ENCODE measurements at places on chromosomes 7 and 10.

- DNase-seq: no peak
Measured at GRCh38 chr7:69677054-69677852, 79.0 kb downstream of the AUTS2 start.

DNA sequence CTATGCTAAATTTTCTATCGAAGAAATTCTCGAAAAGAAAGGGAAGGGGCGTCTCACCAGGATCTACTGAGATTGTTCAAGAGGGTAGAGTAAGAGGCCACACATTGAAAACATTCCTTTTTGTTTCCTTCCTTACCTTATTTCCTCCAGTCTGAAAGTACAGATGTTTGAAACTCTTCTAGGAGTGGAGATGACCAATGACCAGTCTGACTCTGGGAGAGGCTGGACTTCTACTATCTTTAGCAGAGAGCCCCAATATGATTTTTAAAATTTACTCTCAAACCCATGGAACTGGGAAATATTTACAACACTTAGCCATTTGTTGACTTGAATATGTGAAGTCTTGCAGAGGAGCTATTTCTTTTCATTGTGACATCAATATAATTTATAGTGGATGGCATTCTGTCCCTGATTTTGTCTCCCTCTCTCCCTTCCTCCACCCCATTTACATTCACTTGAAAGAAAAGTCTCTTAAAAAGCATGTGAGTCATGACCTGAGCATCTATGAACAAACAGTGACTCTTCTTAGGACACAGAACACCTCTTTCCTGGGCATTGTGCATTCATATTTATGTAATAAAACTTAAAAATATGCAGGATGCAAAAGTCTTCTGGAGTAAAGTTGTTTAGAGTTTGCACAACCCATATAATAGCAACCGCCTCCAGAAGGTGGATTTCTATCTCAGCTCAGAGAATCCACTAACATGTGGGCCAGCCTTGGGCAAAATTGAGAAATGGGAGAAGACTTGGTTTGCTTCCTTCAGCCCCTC, 31.2 kb upstream of the BMPER start:
- DNase-seq: no peak

DNA sequence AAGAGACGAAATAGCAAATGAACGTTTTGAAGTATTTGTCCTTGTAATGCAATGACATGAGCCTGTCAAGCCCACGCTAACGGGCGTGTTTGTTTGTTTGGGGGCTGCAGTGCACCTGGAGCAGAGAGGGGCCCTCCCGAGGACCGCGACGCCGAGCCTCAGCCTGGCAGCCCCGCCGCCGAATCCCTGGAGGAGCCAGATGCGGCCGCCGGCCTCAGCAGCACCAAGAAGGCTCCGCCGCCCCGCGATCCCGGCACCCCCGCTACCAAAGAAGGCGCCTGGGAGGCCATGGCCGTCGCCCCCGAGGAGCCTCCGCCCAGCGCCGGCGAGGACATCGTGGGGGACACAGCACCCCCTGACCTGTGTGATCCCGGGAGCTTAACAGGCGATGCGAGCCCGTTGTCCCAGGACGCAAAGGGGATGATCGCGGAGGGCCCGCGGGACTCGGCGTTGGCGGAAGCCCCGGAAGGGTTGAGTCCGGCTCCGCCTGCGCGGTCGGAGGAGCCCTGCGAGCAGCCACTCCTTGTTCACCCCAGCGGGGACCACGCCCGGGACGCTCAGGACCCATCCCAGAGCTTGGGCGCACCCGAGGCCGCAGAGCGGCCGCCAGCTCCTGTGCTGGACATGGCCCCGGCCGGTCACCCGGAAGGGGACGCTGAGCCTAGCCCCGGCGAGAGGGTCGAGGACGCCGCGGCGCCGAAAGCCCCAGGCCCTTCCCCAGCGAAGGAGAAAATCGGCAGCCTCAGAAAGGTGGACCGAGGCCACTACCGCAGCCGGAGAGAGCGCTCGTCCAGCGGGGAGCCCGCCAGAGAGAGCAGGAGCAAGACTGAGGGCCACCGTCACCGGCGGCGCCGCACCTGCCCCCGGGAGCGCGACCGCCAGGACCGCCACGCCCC, 118.5 kb downstream of the CYTH3 start:
- DNase-seq: no peak

- no peak for DNase-seq
Measured at GRCh38 chr7:149750122-149750845, 23.1 kb downstream of the ZNF467 start.

DNA sequence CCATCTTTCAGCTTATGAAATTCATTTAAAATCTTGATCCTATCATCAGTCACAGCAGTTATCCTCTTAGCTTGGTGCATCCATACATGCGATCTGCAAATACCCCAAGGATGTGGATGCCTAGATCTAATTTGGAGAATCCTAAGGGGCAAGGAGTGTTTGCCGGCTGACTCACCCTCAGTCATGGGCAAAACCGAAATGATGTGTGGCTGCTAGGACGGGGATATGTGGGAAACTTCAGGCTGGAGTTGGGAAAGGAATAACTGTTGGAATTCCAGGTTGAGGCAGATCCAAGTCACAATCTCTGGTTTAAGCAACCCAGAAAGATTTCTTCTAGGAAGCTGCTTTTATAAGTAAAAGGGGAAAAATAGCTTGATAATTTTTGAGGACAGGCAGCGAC, 19.7 kb upstream of the GOT1 start:
- DNase-seq: no peak

GRCh38 chr10:107656932-107657331, 492.4 kb upstream of the SORCS1 start:
- no peak for DNase-seq

- peak; percentile 37 for DNase-seq
Measured at GRCh38 chr7:56105508-56105907, 768 bp downstream of the CHCHD2 start.

DNA sequence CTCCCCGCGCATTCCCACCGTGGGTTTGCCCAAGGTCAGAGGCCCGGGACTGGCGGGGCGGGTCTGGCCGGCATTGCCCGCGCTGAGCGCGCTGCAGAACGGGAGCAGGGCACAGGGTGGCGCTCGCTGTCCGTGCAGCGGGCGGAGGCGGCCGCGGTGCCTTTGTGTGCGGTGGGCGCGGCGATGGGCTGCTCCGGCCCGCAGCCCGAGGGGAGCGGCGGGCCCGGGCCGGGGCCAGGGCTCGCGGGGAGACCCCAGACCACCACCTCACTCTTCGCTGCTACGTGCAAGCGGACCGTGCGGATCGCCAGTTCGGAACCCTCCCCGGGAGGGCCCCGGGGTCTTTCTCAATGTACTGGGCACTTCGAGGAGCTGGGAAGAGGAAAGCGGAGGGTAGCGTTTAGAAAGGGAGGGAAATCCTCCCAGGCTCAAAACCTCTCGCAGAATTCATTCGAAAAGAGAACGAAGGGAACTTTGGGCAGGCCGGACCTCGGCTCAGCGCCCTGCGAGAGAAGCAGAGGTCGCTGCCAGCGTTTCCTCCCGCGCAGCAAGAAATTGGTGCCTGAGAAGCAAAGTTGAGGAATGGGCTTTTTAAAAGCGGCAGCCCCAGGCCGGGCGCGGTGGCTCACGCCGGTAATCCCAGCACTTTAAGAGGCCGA, 8.5 kb downstream of the SP8 start:
- no peak for DNase-seq

DNA sequence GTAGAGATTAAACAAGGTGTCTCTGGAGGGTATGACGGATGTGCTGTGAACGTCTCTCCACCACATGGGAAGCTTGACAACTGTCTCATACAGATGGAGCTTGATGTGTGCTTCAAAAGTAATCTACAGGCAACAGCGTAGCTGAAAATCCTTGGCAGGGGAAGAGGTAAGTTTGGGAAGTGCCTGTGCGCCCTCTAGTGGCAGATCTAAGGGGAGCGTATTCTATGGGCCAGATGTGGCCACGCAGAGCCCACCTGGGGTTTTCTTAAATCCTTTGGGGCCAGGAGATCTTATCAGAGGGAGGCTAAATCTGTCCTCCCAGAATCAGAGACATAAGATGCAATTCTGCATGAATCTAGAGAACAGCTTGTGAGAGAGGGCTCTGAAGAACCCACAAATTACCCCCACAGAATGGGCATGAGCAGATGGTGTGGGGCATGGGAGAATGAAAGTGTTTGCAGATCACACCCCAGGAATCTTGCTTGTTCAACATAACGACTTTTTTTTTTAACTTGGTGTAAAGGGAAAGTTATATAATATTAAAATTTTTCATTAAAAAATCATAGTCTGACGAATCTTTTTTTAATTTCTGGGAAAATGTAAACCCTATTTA, 91.2 kb upstream of the MPP7 start:
- DNase-seq: peak; percentile 60

DNA sequence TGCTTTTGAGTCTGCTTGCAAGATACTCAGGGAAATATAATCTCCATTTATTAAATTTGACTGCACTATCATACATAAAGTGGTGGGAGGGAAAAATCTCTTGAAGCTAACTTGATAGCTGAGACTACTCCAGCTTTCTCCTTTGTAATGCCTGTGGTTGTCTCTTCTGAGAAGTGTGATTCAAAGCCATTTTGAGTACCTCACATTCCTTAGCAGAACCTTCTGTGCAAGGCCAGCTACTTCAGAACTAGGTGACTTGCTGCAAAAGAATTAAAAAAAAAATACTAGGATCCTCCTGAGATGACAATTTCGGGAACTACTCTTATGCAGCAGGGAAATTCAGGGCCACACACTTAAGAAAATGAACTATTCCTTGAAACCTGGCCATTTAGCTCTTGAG, 294.8 kb downstream of the MDFIC start:
- no peak for DNase-seq

- DNase-seq: no peak
Measured at GRCh38 chr7:24910551-24911212, 69.3 kb downstream of the OSBPL3 start.

GRCh38 chr10:104589871-104590270, 51.2 kb upstream of the SORCS3 start:
- DNase-seq: no peak

GRCh38 chr7:80848841-80849240, 70.0 kb downstream of the SEMA3C start:
- DNase-seq: no peak
